ENCODE measurements at places on chromosomes 1 and 21. TPM values are rescaled to one million over a fixed set of nuclear protein-coding genes. Genes with fewer than 3 reads are reported as not detected.

DNA sequence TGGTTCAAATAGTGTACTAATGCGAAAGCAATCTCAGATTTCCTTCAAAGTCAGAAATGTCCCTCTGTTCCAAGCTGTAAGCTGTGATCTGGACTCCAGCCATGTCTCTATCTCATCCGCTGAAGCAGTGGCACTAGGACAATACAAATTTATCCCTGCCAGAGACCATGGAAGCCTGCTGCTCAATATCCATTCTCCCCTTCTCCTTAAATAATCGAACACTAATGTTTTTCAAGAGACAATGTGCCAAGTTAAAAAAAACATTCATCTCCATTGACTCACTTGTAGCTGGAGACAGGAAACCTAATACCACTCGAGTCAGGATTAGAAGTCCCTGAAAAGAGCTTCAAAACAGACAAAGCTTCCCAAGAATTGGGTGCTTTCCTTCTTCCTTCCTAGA lies 38.5 kb upstream of the PGBD5 start:
- no peak for DNase-seq

DNA sequence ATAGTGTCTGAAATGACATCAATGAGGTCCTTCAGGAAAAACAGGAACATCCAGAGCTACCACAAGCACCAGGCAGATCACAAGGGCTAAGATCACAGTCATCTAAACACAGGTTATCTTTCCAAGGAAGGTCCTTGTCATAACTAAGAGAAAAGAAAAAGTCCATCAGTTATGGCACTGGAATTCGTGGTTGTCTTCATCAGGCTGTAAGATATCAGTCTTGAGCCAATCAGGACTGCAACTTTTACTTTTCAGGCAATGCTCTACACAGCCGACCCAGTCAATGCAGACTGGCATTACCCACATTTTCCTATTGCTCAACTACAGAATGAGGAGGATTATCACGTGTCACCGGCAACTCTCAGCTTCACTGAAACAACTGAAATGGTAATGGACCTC lies 26.4 kb downstream of the SORT1 start:
- DNase-seq = no peak

- no peak for DNase-seq
Measured at GRCh38 chr21:17472592-17473271, 40.1 kb upstream of the CXADR start.

DNA sequence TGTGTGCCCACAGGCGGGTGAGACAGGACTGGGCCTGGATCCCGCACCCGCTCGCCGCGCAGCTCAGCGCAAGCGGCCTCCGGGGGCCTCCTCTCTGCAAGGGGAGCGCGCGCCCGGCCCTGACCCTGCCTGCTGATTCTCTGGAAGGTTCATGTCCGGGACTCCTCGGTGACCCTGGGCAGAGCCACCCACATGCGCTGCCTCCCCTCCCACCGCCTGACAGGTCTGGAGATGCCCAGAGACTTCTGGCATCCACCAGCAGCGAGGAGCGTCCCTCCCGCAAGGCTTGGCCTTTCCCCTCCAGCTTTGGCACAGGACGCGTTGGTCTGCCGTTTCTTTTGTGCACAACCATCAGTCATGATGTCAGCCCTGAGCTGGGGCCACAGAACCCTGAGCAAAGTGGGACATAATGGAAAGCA lies 42.0 kb upstream of the COL6A2 start:
- DNase-seq = peak; percentile 39

- peak; percentile 78 for DNase-seq
Measured at GRCh38 chr1:109776911-109777310, 13.2 kb upstream of the EPS8L3 start.

Gene ADAM30
- total RNA-seq = not detected
